ENCODE measurements at places on chromosomes 3 and 15.

- no peak overlapping the region for H3K4me3 ChIP-seq
- no peaks in the 10 kb centered on the region for H3K27me3 ChIP-seq
- no peaks in the 10 kb centered on the region for H3K36me3 ChIP-seq
Measured at GRCh38 chr3:106629215-106629832, 747.9 kb upstream of the CCDC54 start.

DNA sequence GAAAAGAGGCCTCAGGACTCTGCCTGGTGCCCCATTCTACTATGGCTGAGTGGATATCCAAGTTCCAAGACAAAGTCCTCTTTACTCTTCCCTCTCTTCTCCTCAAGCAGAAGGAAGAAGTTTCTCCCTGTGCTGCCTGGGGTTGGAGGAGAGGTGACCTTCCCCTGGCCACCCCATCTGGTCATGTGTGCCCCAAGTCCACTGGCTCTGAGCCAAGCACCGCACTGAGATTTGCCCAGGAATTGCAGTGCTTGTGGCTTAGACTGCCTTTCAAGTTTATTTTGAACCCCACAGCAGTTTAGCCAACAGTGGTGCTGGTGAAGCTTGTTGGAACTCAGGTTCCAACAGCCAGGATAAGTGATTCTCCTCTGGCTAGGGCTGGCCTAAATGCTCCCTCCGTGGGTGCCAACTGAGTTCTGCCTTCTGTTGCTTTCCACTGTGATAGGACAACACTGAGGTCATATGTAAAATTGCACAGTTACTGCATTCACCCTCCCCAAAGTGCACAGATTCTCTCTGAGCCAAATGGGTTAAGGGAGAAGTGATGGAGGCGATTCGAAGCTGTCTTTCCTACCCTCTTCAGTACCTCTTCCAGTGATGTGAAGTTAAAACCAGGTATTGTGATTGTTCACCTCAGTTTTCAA, 69.9 kb downstream of the TMCO5A start:
- H3K27me3 ChIP-seq = no peaks in the 10 kb centered on the region
- H3K4me1 ChIP-seq = peaks cover 8% of the 10 kb centered on the region
- no peak for DNase-seq
- no peaks in the 10 kb centered on the region for H3K36me3 ChIP-seq
- H3K27ac ChIP-seq = no peak overlapping the region

- H3K27me3 ChIP-seq = peaks cover 32% of the 10 kb centered on the region
- DNase-seq = no peak
- H3K36me3 ChIP-seq = no peaks in the 10 kb centered on the region
- H3K4me3 ChIP-seq = no peak overlapping the region
Measured at GRCh38 chr15:59818336-59818735, 129.2 kb upstream of the BNIP2 start.

DNA sequence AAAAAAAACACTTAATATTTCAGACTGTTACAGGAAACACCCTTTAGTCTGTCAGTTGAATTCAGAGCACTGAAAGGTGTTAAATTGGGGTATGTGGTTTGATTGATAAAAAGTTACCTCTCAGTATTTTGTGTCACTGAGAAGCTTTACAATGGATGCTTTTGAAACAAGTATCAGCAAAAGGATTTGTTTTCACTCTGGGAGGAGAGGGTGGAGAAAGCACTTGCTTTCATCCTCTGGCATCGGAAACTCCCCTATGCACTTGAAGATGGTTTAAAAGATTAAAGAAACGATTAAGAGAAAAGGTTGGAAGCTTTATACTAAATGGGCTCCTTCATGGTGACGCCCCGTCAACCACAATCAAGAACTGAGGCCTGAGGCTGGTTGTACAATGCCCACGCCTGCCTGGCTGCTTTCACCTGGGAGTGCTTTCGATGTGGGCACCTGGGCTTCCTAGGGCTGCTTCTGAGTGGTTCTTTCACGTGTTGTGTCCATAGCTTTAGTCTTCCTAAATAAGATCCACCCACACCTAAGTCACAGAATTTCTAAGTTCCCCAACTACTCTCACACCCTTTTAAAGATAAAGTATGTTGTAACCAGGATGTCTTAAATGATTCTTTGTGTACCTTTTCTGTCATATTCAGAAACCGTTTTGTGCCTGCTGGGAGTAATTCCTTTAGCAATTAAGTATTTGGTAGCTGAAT, 17.9 kb downstream of the TMEM43 start:
- H3K4me1 ChIP-seq = peaks cover 75% of the 10 kb centered on the region
- H3K27me3 ChIP-seq = no peaks in the 10 kb centered on the region
- no peak for DNase-seq
- H3K27ac ChIP-seq = peak overlapping the region; percentile 86
- H3K36me3 ChIP-seq = peaks cover 64% of the 10 kb centered on the region
- no peak overlapping the region for H3K4me3 ChIP-seq

GRCh38 chr15:51226576-51227210, 111.7 kb downstream of the CYP19A1 start:
- DNase-seq = peak; percentile 21
- no peak overlapping the region for H3K27ac ChIP-seq
- H3K36me3 ChIP-seq = no peaks in the 10 kb centered on the region

DNA sequence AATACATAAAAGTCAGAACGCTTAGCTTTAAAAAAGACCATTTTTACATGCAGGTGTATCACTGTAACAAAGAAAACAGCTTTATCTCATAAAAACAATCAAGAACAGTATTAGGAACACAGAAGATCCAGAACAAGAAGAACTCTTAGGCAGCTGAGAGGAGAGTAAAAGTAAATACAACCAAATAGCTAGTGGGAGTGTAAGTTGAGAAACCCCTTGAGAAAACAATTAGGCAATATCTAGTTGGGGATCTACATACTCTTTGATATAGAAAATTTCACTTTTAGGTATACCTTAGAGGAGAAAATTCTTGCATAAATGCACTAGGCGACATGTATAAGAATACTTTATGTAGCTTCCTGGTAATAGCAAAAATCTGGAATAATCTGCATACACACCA, 7.5 kb downstream of the TMF1 start:
- H3K4me1 ChIP-seq = peaks cover 29% of the 10 kb centered on the region
- DNase-seq = no peak
- H3K36me3 ChIP-seq = peaks cover 24% of the 10 kb centered on the region

GRCh38 chr3:119636249-119636648, 24.1 kb downstream of the POPDC2 start:
- no peak overlapping the region for H3K4me3 ChIP-seq
- H3K4me1 ChIP-seq = peaks cover 38% of the 10 kb centered on the region
- H3K27ac ChIP-seq = peak overlapping the region; percentile 32
- no peak for DNase-seq
- H3K36me3 ChIP-seq = peaks cover 2% of the 10 kb centered on the region
- H3K27me3 ChIP-seq = no peaks in the 10 kb centered on the region

DNA sequence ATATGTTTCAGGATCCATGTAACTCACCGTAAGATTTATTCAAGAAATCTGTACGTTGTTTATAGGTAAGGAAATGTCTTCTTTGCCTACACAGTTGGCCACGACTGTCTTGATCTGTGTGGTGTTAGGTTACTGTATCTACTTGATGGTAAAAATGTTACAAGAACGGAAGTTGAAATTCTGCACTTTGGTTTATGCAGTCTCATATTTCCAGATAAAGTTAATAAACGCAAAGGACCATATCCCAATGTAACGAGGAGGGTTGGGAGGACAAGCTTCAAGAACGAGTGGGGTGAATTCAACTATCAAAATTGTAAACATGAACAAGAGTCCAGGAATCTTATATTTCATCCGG, 1.0 kb downstream of the USF3 start:
- H3K4me3 ChIP-seq = peak overlapping the region; percentile 98
- DNase-seq = no peak
- peaks cover 57% of the 10 kb centered on the region for H3K4me1 ChIP-seq
- H3K27me3 ChIP-seq = no peaks in the 10 kb centered on the region
- no peaks in the 10 kb centered on the region for H3K36me3 ChIP-seq

- no peaks in the 10 kb centered on the region for H3K4me1 ChIP-seq
- peak; percentile 26 for DNase-seq
- H3K27ac ChIP-seq = no peak overlapping the region
- H3K27me3 ChIP-seq = no peaks in the 10 kb centered on the region
- H3K4me3 ChIP-seq = no peak overlapping the region
Measured at GRCh38 chr15:80384432-80384831, 19.8 kb upstream of the ARNT2 start.

GRCh38 chr15:58985443-58985842, 2.0 kb upstream of the RNF111 start:
- H3K36me3 ChIP-seq = no peaks in the 10 kb centered on the region
- no peak overlapping the region for H3K4me3 ChIP-seq
- H3K27ac ChIP-seq = no peak overlapping the region
- no peak for DNase-seq

DNA sequence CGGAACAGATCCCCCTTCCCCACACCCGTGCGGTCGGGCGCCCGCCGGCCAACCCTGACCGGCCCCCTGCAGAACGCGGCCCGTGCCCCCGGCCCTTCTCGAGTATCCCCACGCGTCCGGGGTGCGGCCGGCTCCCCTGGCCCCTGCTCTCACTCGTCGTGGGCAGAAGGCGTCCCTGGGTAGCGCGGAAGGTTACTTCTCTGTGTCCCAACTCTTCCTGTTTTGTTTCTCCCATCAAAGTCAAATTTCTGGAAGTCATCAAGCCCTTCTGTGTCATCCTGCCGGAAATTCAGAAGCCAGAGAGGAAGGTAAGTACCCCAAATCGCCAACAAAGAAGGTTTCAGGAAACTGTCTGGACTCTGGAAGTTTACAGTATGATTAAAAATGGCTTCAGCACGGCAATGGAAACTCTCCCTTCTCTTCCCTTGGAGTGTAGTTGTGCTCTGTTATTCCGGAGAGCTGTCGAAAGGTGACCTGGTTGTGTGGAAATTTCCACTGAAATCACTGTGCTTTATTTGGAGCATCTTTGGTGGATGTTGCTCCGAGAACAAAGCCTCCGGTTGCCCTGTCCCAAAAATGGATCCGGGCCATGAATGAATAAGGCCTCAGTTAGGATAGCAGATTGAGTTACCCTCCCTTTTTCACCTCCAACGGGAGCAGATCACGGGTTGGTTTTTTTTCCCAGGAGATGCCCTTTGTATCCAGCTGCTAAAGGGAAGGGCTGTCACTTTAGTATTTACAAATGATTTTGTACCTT, 536 bp downstream of the SEC61A1 start:
- peaks cover 36% of the 10 kb centered on the region for H3K36me3 ChIP-seq
- H3K27me3 ChIP-seq = no peaks in the 10 kb centered on the region
- H3K4me3 ChIP-seq = peak overlapping the region; percentile 98
- H3K27ac ChIP-seq = peak overlapping the region; percentile 93

DNA sequence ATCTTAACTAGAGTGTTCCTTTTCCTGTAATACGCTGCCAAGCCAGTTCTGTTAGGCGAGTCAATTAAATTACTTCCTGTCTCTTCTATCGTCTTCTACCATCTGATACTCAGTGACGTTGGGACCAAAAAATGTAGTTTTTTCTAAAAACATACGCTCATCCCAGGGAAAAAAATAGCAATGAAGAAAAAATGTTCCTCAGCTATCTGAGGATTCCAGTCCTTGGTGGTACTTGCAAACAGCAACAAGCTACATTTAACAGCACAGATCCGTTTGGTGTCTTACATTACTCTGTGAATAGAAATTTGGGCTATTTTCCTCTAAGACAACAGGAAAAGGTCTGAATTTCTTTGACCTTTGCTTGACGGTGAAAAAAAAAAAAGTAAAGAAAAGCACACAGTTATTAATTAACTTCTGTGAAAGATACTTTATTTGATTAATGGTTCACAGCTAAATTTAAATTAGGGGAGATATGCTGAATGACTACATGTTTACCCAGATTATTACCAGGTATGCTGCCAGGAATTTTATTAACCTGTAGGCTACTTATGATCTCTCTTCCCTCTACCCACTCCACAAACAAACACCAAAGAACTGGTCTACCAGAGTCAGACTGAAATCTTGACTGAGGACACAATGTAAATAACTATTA, 254.4 kb upstream of the ZPLD1 start:
- no peak for DNase-seq
- no peak overlapping the region for H3K4me3 ChIP-seq
- H3K36me3 ChIP-seq = no peaks in the 10 kb centered on the region

DNA sequence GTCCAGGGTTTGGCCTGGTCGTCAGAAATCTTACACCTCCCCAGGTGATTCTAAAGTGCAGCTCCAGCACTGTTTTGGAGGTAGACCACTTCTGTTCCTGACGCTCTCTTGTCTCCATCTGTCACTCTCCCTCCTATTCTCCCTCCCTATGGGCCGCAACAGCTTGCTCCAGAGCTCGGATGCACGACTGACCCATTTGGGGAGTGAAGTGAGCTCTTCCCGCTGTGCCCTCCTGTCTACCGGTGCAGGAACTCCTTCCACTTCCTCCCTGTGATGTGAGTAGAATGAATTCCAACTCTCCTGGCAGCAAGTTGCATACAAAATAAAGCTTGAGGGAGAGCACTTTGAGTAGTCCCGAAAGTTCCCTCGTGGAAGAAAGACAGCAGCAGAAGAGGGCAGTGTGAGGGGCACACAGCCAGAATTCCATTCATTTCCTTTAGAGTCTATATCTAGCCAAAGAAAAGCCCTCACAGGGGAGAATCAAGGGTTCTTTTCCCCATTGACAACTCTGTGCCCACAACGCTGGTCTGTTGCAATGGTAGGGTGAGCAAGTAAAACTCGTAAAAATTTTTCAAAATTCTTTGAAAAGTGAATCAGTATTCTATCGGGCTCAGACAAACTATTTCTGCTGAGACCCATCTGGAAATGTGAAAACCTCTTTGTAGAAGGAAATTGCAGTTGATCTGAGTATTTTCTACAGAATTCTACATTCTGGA, 39.9 kb upstream of the BDH1 start:
- H3K4me3 ChIP-seq = no peak overlapping the region
- peaks cover 13% of the 10 kb centered on the region for H3K36me3 ChIP-seq
- H3K27me3 ChIP-seq = no peaks in the 10 kb centered on the region
- H3K27ac ChIP-seq = no peak overlapping the region
- H3K4me1 ChIP-seq = peaks cover 15% of the 10 kb centered on the region

DNA sequence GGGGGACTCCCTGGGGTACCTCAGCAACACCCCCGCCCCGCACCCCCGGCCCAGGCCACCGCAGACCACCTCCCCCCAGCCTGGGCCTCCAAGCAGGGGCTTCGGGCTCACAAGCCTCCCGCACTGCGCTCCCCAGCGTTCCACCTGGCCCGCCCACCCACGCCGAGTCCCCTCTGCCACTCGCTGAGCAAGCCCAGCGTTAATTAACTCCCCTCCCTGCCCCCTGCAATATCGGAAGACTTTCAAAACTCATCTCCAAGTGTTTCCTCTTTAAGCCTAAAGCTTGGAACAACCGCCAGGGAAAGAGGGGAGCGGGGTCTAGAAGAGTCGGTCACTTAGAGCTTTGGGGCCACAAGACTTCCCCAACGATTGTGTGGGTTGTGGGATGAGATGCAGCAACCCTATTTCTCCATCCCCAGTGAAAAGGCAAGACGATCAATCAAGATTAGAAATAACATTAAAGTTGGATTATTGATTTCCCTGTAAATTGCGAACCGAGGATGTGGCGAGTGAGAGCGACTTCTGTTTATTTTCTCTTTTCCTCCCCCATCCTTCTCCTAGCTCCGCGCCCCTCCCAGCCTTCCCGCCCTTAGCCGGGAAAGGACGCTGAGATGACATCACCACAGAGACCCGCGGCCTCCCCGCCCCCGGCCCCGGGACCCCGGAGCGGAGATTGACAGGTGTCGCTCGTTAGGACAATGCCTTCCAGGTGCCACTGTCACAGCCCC, 30.2 kb downstream of the NR2F2 start:
- H3K27ac ChIP-seq = peak overlapping the region; percentile 78
- peak overlapping the region; percentile 64 for H3K4me3 ChIP-seq
- no peak for DNase-seq
- H3K4me1 ChIP-seq = peaks cover 54% of the 10 kb centered on the region
- no peaks in the 10 kb centered on the region for H3K36me3 ChIP-seq

Measured in esophagus muscularis mucosa (tissue), 4 donors.